Osteocyte (in vitro differentiated cells): ENCODE measurements at places on chromosomes 7 and 10. TPM values are rescaled to one million over a fixed set of nuclear protein-coding genes. Genes with fewer than 3 reads are reported as not detected.

NRCAM gene
- 78.3 and 81.8 TPM in 2 replicates for total RNA-seq

FKBP9 gene
- total RNA-seq: 229 and 237 TPM in 2 replicates

SPDYE1 gene
- not detected in 2 replicates for total RNA-seq

IL15RA gene
- 0.40 and 0.44 TPM in 2 replicates for total RNA-seq

PTN gene
- 77.8 and 83.0 TPM in 2 replicates for total RNA-seq

HGF gene
- 13.9 and 16.0 TPM in 2 replicates for total RNA-seq

DNA sequence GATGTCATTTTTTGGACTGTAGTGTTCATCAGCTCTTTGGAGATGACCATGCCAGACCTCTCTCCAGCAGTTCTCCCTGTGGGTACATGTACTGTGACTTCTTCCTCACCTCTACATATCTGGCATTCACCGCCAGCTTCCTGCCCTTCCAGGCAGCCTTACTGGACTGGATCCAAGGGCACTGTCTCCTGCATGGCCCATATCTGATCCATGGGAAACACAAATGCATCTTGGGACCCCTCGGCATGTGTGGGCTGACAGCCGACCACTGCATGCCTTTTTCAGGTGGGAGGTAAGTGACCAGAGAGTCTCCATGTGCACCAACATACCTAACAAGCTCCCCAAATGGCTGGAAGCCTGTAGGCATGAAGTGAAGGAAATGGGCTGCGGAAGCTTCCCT lies 3.9 kb upstream of the BLVRA start:
- no peak overlapping the region for H3K27ac ChIP-seq
- peaks cover 19% of the 10 kb centered on the region for H3K4me1 ChIP-seq
- no peak overlapping the region for H3K4me3 ChIP-seq
- H3K36me3 ChIP-seq: no peaks in the 10 kb centered on the region
- DNase-seq: peak; percentile 34
- peaks cover 28% of the 10 kb centered on the region for H3K27me3 ChIP-seq

DNA sequence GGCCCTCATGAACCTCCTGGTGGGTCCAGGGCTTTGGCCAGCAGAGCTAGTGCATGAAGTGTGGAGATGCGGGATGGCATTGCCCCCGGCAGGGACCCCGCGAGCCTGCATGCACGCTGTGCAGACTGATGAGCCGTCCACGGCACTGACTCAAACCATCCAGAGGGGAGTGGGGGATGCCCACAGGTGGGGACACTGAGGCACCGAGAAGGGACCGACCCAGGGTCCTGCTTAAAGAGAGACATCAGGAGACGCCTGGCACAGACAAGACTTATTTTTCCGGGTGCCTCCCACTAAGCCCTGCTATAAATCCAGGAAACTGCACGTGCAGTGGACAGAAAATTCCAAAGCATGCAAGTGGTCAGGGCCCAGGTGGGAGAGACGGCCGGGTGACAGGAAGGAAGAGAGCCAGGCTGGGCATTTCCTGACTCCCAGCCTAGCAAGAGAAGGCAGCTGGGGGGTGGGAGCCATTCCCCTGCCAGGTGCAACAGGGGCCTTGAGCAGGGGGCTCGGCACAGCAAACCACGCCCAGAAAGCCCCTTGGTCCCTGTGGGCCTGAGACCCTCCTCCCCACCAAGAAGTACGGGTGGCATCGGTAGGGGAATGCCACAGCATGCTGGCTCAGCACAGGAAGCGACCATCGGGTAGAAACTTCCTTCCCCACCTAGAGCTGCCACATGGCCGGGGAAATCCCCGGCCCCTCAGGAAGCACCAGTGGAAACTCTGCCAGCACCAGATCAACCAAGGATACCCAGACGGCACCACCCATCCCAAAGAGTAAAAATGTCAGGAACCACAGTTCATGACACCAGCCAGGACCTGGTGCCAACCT lies 91.5 kb downstream of the FOXL3 start:
- H3K4me3 ChIP-seq: no peak overlapping the region
- H3K4me1 ChIP-seq: peaks cover 2% of the 10 kb centered on the region
- peaks cover 49% of the 10 kb centered on the region for H3K27me3 ChIP-seq
- no peak for DNase-seq
- H3K36me3 ChIP-seq: peaks cover 2% of the 10 kb centered on the region

DNA sequence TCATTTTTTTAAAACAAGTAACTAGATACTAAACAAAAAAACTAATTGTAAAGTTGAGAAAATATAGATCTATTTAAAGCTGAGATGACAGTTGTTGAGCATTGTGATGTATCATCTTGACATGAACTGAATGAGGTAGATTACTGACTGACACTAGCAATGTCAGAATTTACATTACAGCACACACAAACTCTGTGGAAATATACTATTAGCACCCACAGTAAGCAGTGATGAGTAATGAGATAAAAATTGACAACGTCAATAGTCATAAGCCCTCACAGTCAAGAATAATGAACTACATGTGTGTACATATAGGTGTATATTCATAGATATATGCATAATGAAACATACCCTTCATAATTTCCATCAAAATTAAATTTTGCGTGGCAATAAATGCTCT lies 368.4 kb downstream of the TFEC start:
- no peak for DNase-seq
- peaks cover 13% of the 10 kb centered on the region for H3K4me1 ChIP-seq
- no peak overlapping the region for H3K27ac ChIP-seq
- H3K36me3 ChIP-seq: peaks cover 4% of the 10 kb centered on the region
- H3K27me3 ChIP-seq: no peaks in the 10 kb centered on the region

DNA sequence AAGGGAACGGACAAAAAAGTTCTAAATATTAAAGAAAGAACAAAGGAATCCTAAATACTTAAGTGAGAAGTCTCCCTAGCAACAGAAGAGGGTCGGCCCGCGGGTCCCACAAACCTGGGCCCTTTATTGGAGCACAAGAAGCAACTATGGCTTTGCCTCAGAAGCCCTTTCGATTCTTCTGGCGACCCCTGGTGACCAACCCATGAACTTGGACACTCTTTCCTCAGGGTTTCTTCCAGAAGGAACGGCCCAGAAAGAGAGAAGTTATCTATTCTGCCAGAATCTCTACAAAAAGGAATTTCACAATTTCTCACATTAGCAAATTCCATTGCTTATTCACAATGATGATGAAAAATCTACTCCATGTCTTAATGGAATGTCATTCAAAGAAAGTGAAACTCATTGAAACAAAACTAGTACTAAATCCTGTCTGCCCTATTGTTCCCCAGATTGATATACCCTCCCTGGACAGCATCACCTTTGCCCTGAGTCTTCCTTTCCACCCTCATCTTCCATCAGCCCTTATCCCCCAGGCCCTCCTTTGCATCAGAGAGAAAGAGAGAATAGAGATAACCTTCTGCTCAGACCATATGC lies 43.7 kb downstream of the CPVL start:
- no peaks in the 10 kb centered on the region for H3K36me3 ChIP-seq
- no peaks in the 10 kb centered on the region for H3K27me3 ChIP-seq
- DNase-seq: no peak
- no peak overlapping the region for H3K27ac ChIP-seq
- H3K4me1 ChIP-seq: peaks cover 3% of the 10 kb centered on the region

- no peak for DNase-seq
- H3K36me3 ChIP-seq: no peaks in the 10 kb centered on the region
- no peaks in the 10 kb centered on the region for H3K27me3 ChIP-seq
- no peak overlapping the region for H3K27ac ChIP-seq
- no peaks in the 10 kb centered on the region for H3K4me1 ChIP-seq
Observed at GRCh38 chr10:45023426-45023825, 22.7 kb downstream of the ZNF22 start.

DNA sequence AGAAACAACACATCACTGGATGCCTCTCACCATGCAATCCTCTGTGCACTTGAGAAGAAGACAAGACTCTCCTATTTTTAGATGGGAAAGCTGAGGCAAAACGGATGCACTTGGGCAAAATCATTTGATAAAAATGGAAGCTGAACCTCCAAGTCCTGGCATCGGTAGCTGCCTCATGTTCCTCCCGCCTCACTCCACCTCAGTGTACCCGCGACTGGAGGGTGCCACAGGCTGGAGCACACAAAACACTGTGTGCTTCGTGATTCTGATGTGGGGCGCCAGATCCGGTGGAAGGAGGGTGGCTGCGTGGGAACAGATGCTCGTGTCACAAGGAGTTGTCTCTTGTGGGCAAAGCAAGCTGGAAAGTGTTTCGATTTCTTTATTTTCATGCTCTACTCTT lies 41.3 kb downstream of the TAS2R41 start:
- peaks cover 45% of the 10 kb centered on the region for H3K4me1 ChIP-seq
- DNase-seq: peak; percentile 70
- no peak overlapping the region for H3K4me3 ChIP-seq
- H3K27me3 ChIP-seq: no peaks in the 10 kb centered on the region
- no peaks in the 10 kb centered on the region for H3K36me3 ChIP-seq

- no peak for DNase-seq
- peaks cover 2% of the 10 kb centered on the region for H3K4me1 ChIP-seq
- H3K36me3 ChIP-seq: no peaks in the 10 kb centered on the region
- peaks cover 23% of the 10 kb centered on the region for H3K27me3 ChIP-seq
Observed at GRCh38 chr7:1320616-1321240, 88.1 kb downstream of the UNCX start.

GRCh38 chr7:91685544-91685943 lies 195.0 kb downstream of the MTERF1 start:
- H3K27ac ChIP-seq: no peak overlapping the region
- DNase-seq: no peak
- H3K4me1 ChIP-seq: peaks cover 10% of the 10 kb centered on the region
- peaks cover 2% of the 10 kb centered on the region for H3K36me3 ChIP-seq
- no peak overlapping the region for H3K4me3 ChIP-seq

DNA sequence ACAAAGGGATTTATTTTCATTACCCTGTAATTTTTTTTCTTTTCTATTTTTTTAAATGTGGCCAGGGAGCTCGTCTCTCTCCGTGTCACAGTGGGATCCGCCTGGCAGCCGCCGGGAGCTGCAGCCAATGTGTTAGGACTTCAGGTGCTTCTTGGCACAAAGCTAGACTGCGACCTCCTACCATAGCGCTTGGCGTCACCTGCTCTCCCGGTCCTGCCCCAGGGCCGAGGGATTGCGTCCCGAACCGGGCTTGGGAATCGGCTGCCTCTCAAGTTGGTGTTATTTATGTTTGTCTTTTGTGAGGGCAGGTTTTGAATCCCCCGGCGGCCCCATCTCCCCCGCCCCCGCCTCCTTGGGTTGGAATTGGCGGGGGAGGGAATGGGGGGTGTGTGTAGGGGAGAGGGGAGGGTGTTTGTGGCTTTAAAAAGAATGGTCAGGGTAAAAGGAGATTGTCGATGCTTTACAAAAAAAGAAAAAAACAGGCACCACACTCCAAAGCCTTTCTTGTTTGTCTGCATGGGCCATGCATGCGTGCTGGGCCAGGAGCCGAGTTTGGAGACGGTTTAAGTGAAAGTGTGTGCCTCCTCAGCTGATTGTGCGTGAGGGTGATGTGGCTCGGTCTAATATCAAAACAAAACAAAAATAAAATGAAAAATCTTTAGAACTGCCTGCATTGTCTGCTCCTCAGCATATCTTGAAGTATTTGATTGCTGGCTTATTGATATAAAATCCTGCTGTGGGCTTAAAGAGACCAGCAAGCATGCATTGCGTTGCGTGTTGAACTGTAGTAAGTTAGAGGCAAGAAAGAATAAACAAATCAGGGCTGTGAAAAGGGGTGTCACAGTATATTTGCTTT lies 1.2 kb downstream of the PPP1R9A start:
- no peaks in the 10 kb centered on the region for H3K36me3 ChIP-seq
- no peak for DNase-seq
- H3K27ac ChIP-seq: peak overlapping the region; percentile 68
- H3K4me1 ChIP-seq: peaks cover 17% of the 10 kb centered on the region
